ENCODE measurements at places on chromosomes 12 and 14.

DNA sequence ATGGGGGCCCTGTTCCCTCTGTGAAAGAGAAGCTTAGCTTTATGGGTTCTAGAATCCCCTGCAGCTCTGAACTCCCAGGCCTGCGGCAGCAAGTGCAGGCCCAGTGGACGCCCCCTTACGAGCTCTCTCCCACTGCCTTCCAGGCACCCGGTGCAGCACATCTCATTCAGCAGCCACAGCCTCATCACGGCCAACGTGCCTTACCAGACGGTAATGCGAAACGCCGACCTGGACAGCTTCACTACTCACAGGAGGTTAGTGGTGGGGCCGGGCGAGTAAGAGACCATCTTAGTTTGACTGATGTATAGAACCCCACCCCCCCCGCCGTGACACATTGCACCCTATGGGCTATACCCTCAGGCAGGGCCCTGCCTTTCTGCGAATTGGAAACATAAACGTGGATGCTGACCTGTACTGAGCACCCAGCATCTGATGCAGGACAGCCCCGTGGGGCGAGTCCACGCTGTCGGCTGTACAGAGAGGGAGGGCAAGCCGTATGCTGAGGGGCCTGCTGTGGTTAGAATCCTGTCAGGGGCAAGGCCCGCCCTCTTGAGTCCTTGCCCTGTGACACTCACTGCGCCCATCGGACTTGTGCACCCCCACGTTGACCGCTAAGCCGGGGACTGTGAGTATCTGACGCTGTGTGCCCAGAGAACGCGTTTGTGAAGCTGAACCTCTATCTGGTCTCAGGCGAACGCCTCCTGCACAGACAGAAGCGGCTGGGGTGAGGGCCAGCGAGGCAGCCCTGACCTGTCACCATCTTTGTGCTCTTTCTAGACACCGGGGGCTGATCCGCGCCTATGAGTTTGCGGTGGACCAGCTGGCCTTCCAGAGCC is 71.7 kb downstream of the TESC start:
- no peak for DNase-seq

DNA sequence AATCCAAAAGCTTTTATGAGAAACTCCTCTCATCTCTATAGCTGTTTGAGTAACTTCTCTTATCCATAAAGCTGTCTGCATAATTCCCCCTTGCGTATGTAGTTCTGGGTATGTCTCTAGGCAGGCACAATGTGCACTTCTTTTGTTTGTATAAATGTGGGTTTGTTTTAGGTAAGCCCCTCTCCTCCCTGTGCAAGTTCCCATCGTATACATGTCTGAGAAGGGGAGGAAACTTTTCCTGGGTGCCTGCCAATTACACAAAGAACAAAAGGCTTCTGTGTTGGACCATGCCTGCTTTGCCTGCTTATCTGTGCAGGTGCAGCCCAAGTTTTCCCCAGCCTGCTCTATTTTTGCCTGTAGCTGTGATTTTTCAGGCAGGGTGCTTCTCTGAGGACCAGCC is 96.7 kb downstream of the CCER1 start:
- DNase-seq = peak; percentile 9

DNA sequence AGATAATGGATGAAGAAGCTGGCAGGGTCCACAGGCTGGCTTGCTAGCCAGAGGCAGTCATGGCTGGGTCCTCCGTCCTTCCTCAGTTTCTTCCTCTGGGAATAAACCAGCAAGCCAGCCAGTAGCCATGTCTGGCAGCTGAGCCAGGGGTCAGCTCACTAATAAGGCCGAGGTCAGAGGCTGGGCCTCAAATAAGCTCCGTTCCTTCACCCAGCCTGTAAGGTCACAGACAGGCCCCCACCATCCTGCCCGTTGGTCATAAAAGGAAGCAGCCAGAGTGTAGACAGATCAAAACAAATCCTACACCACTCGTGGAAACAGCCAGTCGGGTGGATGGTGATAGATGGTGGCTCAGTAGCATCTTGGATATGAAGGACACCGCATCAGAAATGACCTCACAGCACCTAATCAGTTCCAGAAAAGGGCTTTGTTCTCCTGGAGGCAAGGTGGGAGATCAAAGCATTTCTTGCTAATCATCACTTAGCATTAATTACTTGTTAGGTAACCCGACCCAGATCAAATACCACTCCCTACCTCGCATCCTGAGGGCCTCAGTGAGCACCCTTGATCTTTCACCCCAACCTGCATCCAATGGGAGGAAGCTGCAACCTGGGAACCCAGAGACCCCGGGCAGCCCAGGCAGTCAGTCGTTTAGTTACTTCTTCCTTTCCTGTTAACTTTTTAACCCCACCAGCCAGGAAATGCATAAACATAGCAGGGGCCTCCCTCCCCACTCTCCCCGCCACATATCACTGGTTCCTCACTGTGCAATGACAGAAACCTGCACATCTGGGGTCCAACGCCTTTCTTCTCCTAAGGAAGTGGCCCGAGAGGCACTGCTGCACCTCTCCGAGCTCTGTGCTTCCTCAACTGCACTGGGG is 90.2 kb downstream of the KDM2B start:
- DNase-seq = no peak

DNA sequence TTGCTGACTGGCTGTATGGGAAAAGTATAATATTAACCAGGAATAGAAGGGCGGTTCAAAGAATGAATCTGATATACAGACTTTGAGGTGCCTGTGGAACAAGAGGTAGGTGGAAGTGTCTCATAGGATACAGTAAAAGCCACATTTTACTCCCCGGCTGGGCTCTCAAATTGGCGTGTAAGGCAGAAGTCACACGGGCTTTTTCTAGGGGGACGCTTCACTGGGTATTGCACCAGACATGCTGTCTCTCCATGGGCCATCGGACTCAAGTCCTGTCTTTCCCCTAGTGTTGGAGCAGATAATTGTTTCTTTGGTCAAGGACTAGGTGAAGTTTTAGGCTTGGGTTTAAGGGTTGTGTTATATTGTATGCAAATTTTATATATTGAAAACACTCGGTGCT is 9.1 kb downstream of the TMCC3 start:
- no peak for DNase-seq

DNA sequence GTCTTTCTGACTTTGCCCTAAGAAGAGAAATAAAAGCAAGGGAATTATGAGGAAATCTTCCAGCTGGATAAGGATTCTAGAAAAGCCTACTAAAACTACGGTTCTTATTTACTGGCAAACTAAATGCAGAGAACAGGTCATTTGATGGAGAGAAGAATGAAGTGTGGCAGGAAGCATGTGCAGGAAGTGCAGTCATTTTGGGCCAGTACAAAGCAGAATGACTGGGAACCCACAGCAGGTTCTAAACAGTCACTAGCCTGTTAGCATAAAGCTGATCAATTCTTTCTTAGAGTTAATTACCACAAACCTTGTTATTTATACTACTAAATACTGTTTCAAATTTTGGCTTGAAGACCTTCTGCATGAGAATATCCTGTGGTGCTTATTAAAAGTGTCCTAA is 36.7 kb downstream of the CFAP54 start:
- DNase-seq = no peak

GRCh38 chr12:132689227-132689626 is 1.8 kb downstream of the PXMP2 start:
- DNase-seq = no peak

All from renal cortex interstitium (tissue), 15 donors.